ENCODE measurements at places on chromosomes 1 and 21.

DNA sequence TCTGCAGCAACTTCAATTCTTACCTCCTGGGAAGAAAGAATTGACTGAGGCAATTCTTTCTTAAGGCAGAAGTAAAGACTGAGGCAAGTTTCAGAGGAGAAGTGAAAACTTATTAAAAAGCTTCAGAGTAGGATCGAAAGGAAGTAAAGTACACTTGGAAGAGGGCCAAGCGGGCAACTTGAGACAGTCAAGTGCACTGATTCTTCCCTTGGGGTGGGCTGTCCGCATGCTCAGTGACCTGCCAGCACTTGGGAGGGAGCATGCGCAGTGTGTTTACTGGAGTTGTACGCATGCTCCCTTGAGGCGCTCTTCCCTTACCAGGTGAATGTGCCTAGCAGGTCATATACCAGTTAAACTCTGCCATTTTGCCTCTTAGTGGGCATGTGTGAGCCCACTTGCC, 55.3 kb upstream of the NBPF3 start:
- no peak for DNase-seq

- no peak for DNase-seq
These were observed 97.7 kb downstream of the CACHD1 start for GRCh38 chr1:64567426-64568170.

DNA sequence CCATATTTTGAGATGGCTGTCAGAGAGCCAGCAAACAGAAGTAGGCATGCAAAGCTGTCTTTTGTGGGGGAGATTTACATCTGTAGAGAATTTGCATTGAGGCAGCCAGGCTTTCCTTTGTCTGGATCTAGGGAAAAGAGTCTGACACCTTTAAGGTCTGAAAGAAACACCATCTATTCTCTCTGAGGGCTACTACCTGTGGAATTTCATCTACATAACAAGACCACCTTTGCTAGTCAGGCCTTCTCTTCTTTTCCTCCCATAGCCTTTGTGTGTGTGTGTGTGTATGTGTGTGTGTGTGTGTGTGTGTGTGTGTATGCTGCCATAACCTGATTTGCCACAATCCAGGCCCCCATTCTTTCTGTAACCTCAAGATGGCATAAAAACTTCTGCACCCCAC, 28.4 kb upstream of the DMRTB1 start:
- DNase-seq = no peak

DNA sequence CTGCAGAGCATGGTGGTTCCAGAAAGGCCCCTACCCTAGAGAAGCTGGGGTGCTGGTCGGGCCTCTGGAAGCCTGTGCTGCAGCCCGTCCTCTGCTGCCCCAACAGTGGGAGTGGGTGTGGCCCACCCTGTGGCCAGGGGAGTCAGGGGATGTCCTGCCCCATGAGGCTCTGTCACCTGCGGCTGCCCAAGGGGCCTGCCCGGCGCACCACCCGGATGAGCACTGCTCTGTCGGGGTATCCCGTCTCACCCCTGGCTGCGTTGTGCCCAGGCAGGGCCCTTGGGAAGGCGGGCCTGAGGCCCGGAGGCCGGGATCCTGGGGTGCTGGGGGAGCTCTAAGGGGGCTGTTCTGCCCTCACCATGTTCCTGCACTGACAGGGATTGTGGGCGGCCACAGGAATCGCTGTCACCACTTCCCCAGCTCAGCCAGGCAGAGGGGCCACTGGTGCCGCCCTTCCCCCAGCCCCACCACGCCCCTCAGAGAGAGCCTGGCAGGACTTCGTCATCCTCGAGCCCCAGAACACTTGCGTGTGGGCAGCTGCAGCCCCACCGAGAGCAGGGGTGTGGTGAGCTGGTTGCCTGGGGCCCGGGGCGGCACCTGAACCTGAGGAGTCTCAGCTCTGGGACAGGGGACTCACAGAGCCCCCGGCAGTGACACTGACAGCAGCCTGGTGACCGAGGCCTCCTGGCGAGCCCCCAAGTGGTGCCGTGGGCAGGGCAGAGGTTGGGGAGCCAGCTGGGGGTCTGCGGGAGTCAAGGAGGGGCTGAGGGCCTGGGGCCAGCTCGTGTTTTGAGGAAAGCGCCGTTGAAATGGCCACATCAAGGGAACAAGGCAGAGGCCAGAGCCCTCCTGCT, 20.2 kb downstream of the PANK4 start:
- DNase-seq = no peak

- no peak for DNase-seq
These were observed 7.2 kb downstream of the FPGT start for GRCh38 chr1:74205266-74205665.

- DNase-seq = no peak
These were observed 3.4 kb upstream of the KHDRBS1 start for GRCh38 chr1:32010246-32010645.

DNA sequence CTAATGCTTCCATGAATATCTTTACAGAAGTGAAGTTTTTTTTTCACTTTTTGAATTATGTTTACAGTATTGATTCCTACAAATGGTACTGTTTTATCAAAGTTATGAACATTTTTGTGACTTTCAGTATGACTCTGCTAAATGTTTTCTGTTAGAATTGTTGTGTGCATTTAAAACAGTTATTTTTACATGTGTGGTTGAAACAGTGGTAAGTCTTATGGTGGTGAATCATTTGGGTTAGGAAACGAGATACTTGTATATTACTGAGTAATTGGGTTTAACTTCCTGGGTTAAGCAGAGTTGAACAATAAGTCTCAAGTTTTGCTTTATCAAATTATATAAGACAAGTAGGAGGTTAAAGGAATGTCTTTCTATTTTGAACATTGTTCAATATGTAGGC, 66.8 kb downstream of the VPS13D start:
- DNase-seq = no peak

- DNase-seq = no peak
These were observed 118.8 kb downstream of the SIPA1L2 start for GRCh38 chr1:232511172-232511571.

Data from prostate gland (tissue), 2 donors.